Astrocyte of the hippocampus (primary cell): ENCODE measurements at places on chromosomes 1 and 21.

DNA sequence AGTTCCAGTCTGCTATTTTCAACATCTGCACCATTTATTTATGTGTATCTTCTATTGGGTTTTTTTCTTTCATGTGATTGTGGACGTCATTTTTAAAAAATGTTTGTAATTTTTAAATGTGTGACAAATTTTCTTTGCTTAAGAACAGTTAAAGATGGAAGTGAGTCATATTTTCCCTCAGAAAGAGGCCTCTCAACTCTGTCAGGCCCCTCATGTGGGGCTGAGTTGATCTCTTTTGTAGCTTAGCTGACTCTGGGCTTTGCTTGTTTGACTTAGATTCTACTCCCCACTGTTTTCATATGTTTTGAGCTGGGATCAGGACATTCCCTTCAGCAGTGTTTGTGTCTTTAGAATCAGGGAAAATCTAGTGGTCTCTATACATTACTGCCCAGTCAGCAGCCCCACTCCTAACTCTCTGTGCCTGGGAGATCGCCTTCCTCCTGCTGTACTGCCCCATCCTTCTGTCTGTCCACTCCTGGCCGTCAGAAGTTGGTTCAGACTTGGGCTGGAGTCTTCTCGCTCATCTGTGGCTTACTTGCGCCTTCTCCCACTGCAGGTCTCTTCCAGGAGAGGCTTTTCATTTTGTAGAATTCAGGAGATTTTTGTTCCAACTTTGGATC lies 137.4 kb downstream of the DYRK1A start:
- no peak for DNase-seq

GRCh38 chr1:225691377-225691776 lies 38.5 kb upstream of the ENAH start:
- peak; percentile 91 for DNase-seq

DNA sequence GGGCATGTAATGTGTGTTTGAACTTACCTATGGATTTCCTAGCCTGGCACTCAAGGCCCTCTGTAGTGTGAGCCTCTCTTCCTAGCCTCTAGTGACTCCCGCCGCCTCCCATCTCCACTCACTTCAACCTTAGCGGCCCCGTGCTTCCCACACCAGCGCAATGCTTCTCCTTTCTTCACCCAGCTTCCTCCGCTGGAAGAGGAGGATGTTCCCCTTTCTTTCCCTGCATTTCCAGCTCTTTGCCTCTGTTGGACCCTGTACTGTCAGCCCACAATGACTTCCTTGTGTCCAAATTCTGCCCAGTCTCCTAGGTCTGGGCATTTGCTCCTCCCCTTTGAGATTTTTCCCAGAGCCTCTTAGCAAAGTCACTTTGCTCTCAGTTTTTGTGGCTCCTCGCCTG lies 138.1 kb upstream of the IRF2BP2 start:
- DNase-seq: no peak

DNA sequence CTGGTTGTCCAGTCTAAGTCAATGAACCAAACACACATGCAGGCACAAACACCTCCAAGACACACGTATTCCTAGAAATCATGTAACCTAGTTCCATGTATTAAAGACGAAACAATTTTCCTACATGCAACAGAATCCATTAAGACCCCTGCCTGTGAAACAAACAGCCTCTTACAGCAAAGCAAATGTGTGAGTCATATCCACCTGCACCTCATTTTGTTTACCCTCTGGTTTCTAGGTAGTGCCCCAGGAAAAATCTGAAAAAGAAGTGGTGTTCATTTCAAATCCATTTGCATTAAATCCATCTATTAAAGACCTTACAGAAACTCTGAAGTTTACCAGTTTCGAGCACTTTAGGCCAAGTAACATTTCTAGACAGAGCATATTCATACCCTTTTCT lies 74.1 kb downstream of the VCAM1 start:
- DNase-seq: no peak

- no peak for DNase-seq
Measured at GRCh38 chr1:208757846-208758245, 513.7 kb upstream of the PLXNA2 start.

- DNase-seq: peak; percentile 79
Measured at GRCh38 chr1:44721485-44722361, 9.2 kb downstream of the RNU5D-1 start.
